Stimulated activated CD8-positive, alpha-beta memory T cell treated with anti-CD3 and anti-CD28 coated beads, Interleukin-7, amount 100 ng/mL, for 24 hours (primary cell): ENCODE measurements at places on chromosomes 7 and 10.

DNA sequence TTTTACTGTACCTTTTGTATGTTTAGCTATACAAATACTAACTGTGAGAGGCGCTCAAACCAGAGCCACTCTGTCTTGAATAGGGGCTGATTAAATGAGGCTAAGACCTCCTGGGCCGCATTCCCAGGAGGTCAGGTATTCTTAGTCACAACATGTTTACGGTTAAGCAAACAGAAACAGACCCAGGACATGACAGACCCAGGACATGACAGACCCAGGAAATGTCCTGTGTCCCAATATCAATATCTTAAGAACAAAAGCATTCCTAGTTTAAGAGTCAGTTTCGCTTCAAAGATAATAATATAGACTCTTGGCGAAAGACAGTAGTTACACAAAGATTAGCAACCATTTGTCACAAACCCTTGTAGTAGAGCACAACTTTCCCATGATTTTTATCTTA, 304.5 kb downstream of the CCSER2 start:
- no peak for DNase-seq

DNA sequence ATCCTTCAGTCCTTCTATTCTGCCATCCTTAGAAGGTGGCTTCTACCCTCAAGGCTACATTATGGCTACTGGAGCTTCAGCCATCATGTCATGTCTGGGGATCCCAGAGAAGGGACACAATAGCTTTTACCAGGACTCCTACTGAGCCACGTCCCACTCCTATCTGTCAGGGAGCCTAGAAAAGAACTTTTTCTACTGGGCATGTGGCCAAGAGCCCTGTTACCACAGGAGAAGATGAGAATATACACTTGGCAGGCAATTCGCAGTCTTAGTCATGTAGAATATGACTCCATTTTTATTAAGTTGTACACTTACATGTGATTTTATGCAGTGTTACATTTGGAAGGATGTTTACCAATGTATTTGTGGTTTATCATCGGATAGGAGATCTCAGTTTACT, 64.6 kb upstream of the KCNMA1 start:
- no peak for DNase-seq

GRCh38 chr7:121639705-121640104, 233.3 kb upstream of the PTPRZ1 start:
- no peak for DNase-seq

- DNase-seq, result no peak
Measured at GRCh38 chr7:21618706-21619105, 75.9 kb downstream of the DNAH11 start.

DNA sequence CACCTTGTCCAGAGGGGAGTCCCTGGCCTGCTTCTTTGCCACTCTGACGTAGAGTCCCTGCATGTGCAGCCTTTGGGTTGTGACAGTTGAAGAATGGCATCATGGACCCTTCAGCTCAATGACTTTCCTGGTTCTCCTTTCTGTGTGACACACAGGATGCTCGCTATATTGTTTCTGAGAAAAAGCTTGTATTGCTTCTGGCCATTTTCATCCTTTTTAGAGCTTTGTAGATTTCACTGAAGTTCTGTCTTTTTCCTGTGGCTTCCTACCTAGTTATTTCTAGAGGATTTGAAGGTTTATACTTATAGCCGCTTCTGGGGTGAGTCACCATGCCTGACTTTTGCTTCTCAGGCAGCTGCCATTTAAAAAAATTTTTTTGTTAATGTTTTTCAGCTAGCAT, 27.0 kb downstream of the SND1 start:
- no peak for DNase-seq
